ENCODE measurements at places on chromosomes 13 and 19.
A peak's percentile ranks its signal among the peaks of the same experiment; 100 is the strongest.

DNA sequence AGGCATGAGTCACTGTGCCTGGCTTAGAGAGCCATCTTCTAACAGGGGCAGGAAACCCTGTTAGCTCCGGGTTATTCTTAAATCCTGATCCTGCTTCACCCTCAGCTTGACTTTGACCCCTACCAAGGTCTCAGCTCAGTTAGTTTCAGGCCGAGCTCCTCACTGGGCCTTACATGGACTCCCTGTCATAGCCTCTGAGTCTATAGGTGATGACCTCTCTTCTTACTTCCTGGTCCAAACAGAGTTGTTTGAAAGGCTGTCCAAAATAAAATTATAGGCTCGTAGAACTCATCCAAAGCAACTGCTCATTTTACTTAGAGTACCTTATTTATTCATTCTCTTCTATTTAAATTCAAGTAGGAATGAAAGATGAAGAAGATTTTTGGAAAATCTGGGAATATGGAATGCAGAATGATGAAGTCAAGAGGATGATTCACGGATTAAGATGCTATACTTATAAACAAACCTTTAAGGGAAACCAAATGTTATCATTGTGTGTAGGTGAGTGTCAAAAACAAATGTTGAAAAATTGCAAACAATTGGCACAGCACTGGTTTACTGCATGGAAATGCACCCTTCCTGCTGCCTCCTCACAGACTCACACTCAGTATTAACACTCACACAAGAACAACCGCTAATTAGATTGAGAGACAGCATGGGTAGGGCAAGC lies 174.1 kb downstream of the RGCC start:
- DNase-seq: no peak

DNA sequence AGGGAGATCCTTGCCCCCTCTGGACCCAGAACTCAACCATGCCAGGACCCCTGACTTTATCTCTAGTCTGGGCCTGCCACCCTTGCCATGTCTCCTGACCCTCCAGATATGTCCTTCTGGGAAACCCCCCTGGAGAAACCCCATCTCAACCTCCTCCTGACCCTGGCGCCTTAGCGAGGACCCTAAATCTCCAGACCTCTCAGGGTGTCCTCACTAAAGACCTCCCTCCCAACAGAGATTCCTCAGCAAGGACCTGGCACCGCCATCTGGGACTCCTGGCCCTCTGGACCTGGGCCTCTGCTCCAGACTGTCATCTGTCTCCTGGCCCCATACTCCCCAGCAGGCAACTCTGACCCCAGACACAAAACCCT lies 1.3 kb downstream of the KCNK6 start:
- no peak for DNase-seq

GRCh38 chr19:2413159-2413558 lies 14.2 kb downstream of the TIMM13 start:
- DNase-seq: no peak

- peak; percentile 76 for DNase-seq
Measured at GRCh38 chr19:48169939-48170803, at the start of the genes LIG1 and ZSWIM9. LIG1 (minus strand) TSS chr19:48170344; CDS start chr19:48165566, 4,778 bp downstream. ZSWIM9 (plus strand) TSS chr19:48170680; CDS start chr19:48171803, 1,123 bp downstream.

DNA sequence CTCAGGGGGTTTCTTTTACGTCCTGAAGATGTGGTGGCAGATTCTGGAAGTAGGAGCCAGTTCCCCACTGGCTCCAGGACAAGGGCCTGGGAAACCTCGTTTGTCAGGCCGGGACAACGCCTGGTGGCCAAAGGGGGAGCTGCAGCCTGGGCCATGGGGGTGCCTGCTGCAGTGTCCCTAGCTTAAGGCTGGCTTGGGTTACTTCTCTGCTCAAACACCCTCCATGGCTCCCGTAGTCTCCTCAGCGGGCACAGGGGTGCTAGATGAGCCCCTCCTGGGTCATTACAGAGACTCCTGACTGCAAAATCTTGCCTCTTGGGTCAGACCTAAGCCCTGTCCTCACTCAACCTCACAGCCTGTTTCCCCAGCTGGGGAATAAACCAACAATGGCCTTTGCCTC lies 14.7 kb downstream of the CILP2 start:
- DNase-seq: no peak

- no peak for DNase-seq
Measured at GRCh38 chr19:47713046-47714021, at the start of gene EHD2. EHD2 (plus strand) TSS chr19:47713422; CDS start chr19:47716613, 3,191 bp downstream.

DNA sequence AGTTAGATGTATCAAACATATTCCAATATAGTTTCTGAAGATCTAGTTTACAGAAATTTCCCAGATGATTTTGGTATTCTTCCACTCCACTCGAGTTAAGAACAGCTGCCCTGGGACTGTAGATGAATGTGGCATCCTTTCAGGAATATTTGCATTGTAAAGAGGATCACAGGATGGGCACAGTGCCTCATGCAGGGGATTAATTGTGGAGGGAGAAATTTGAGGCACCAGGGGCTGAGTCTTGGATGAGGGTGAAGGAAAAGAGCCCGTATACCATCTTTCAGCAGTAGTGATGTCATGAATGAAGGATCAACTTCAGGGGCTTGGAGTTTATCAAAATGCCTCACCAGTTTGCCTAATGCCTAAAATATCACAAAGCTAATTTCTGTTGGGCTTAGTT lies 4.0 kb upstream of the PDS5B start:
- no peak for DNase-seq

GRCh38 chr19:10320602-10321416 lies 5.0 kb upstream of the FDX2 start:
- no peak for DNase-seq

DNA sequence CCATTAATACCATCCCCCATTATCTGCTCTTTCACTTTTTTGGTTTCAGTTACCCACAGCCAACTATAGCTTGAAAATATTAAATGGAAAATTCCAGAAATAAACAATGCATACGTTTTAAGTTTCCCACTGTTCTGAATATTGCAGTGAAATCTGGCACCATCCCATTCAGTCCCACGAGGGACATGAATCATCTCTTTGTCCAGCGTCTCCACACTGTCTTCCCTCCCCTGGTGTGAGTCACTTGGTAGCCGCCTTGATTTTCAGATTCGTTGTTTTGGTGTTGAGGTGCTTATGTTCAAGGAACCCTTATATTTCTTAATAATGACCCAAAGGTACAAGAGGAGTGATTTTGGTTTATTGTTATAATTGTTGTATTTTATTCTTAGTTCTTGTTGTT lies 246.1 kb downstream of the DCT start:
- peak; percentile 44 for DNase-seq

GRCh38 chr19:42066075-42066754 lies 3.8 kb downstream of the GRIK5 start:
- no peak for DNase-seq

GRCh38 chr19:4181053-4181508 lies 1.3 kb downstream of the SIRT6 start:
- no peak for DNase-seq

GRCh38 chr13:97030705-97031452 lies 36.6 kb upstream of the OXGR1 start:
- DNase-seq: peak; percentile 45

GRCh38 chr19:16829010-16829821 lies at the start of gene SIN3B:
SIN3B (plus strand) TSS chr19:16829398; CDS start chr19:16829421, 23 bp downstream.
- DNase-seq: peak; percentile 60

All from pulmonary artery endothelial cell (primary cell).